Temporal lobe (tissue), 4 donors: ENCODE measurements at places on chromosomes 5 and 9. TPM values are rescaled to one million over a fixed set of nuclear protein-coding genes. Genes with fewer than 3 reads are reported as not detected.

The FOXI1 gene
- not detected for total RNA-seq

The CCT5 gene
- 172 TPM for total RNA-seq

The MSANTD3 gene
- 47.7 TPM for total RNA-seq

The SPATA31D4 gene
- not detected for total RNA-seq

The F2RL1 gene
- 2.2 TPM for total RNA-seq

The PDLIM4 gene
- total RNA-seq: 6.9 TPM

The LCN9 gene
- not detected for total RNA-seq

The FAM174A gene
- total RNA-seq: 15.0 TPM

The B4GALT1 gene
- 2.2 TPM for total RNA-seq

The TAF11L2 gene
- total RNA-seq: not detected

The CNTNAP3B gene
- 17.7 TPM for total RNA-seq

The TMEM252 gene
- total RNA-seq: not detected

The MLANA gene
- total RNA-seq: not detected

The DAB2 gene
- 13.3 TPM for total RNA-seq

The MYMK gene
- not detected for total RNA-seq

The DMRT3 gene
- total RNA-seq: not detected

The WDR31 gene
- total RNA-seq: 2.7 TPM

The PPP3R2 gene
- under 0.01 TPM for total RNA-seq

The CXCL14 gene
- total RNA-seq: 9.3 TPM
